ENCODE measurements at places on chromosomes 16 and 17.
A peak's percentile ranks its signal among the peaks of the same experiment; 100 is the strongest.

DNA sequence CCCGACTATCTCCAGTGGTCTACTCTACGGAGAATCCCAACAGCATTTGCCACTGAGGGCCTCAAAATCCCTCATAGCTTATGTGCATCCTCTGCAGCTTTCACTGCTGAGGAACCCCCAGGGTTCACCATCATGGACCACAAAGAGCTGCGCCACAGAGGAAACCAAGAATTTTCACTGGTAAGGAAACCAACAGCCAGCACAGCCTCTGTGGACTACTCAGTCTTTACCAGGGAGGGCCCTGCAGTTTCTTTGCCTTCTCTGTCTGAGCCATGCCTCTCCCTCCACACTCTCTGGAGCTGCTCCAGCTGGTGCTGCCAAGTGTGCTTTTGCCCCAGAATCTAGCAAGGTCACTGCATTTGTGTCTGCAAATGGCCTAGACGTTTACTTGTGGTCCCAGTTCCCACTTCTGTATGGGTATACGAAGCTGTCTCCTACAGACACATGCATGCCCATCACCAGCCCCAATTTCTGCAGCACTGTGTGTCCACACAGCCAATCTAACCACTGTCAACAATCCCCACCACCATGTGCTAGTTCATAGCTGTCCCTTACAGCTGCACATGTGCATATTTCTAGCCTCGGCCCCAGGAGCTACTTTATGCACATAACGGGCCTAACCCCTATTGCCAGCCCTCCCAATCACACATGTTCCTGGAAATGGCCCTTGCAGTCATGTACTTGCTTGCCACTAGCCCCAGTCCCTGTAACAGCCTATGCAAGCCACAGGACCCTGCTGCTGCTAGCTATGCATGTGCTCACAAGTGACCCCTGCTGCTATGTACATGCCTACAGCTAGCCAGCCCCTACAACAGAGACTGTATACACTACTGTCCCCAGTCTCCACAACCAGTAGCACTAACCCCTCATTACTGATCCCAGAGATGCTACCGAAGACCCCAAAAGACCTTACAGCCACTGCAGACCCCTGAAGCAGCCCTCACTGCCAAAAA is 1437.4 kb downstream of the CDH11 start:
- DNase-seq, result no peak

GRCh38 chr16:62738666-62739460 is 702.6 kb upstream of the CDH8 start:
- DNase-seq, result no peak

DNA sequence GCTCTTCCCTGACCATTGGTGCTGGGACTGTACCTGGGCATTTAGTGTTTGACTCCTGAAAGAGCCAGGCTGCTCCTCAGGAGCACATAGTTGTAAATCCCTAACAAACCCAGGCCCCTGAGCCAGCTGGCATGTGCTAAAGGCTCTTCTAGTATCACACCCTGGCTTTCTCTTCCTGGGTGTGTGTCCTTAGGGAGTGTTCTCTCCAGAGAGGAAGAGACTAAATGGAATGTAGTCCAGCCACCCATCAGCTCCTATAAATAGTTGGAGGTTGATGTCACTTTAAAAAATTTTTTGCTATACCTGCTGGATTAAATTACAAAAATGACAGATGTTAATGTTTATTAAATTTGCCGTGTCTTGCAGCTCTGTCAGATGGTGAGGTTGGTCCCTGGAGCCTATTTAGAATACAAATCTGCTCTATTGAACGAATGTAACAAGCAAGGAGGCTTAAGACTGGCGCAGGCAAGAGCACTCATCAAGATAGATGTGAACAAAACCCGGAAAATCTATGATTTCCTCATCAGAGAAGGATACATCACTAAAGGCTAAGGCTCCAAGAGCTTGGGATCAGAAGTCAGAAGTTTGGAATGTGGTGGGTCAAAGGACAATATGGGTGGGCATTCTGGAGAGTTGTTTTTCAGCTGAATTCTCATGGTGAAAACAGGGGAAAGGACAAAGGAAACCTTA is 13.1 kb upstream of the DUSP14 start:
- no peak for DNase-seq

- no peak for DNase-seq
Observed at GRCh38 chr16:8989099-8989878, 25.6 kb upstream of the USP7 start.

- DNase-seq, result no peak
Observed at GRCh38 chr16:19808061-19808641, 76.5 kb downstream of the GPRC5B start.

DNA sequence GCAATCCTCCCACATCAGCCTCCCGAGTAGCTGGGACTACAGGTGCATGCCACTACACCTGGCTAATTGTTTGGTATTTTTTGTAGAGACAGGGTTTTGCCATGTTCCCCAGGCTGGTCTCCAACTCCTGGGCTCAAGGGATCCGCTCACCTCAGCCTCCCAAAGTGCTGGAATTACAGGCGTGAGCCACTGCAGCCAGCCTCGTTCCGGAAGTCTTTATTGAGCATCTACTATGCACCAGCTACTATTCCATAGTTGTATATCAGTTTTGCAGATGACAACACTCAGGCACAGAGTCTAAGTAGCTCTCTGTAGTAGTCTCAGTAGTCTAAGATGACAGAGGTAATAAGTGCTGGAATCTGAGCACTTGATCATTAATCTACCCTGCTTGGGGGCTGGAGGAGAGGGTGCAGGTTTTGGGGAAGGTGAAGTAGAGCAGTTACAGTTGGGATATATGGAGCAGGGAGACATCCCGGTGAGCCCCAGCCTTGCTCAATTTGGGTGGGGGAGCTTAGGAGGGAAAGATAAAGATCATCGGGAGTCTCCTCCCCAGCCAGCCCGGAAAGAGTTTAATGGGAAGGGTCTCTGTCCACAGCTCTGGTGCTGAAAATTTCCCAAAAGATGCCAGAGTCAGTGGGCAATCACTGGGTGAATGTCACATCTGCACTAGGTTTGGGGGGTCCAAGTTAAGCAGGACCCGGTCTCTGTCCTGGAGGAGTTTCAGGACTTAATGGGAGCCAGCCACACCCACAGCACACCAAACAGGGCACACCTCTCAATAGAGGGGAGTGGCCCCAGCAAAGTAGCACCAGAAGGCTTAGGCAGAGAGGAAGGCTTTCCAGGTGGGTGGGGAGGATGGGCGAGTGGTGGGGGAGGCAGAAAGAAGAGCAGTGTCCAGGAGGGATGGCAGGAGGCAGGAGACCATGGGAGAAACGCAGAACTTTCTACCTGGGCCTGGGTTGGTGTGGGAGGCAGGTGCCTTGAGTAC is 1.7 kb downstream of the OTOP3 start:
- DNase-seq, result no peak

- no peak for DNase-seq
Observed at GRCh38 chr17:40174514-40174913, 2.8 kb upstream of the RAPGEFL1 start.

DNA sequence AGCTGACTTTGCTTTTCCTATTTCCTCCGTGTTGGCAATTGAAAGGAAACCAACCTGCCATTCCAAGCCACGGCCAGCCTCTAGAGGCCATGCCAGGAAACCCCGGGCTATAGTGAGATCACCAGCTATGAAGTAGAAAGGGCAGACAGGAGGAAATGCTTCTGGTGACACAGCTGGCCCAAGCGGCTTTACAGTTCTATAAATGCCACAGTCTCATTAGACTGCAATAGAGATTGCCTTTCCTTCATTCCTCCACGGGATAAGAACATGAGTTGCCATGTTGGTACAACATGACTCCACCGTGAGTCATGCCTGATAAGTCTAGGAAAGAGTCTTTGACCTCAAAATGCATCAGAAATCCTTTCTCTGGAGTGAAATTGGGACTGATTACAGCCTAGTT is 384.9 kb downstream of the GRIN2A start:
- DNase-seq, result no peak

DNA sequence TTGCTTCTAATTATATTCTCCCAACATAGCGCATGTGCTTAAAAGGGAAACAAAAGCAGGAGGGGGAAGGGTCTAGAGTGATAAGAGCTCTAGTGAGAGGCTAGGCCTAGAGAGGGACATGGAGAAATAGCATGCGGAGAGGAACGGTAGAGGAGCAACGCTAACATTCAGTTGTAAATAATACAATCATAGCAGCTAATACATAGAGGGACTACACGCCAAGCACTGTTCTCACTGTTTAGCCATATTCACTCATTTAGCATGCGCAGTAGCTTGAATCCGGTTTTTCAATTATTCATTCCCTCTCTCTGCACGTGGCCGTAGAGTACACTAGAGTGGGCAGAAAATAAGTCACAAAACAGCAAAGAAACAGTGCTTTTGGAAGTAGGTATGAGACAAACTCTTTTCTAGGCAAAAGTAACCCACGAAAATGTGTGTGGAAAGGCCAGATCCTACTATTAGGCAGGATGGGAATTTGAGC is 1.7 kb upstream of the ALOX12 start:
- DNase-seq, result no peak

GRCh38 chr16:27199736-27200135 is 3.6 kb upstream of the KDM8 start:
- peak; percentile 67 for DNase-seq

- no peak for DNase-seq
Observed at GRCh38 chr16:89116341-89117226, 22.9 kb downstream of the ACSF3 start.

DNA sequence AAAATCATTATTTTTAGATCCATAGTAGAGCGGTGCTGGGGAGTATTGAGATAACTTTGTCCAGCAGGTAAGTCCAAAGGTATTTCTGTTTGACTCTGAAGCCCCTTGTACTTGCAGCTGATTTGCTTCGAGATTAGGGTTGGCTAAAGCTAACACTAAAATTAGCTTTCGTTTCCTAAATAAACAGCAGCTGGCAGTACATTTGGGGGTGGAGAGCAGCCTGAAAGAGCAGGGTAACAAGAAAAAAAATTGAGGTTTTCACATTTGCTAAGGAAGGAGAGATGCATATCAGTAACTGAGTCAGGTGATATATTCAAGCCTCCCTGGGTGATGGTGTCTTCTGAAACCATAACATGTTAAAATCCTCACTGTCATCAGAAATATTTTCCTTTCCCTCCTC is 37.4 kb upstream of the TMC5 start:
- DNase-seq, result peak; percentile 31

GRCh38 chr16:27444470-27444869 is 42.5 kb downstream of the IL21R start:
- DNase-seq, result no peak

- no peak for DNase-seq
Observed at GRCh38 chr17:66379996-66380395, 77.6 kb downstream of the PRKCA start.

- no peak for DNase-seq
Observed at GRCh38 chr17:17505610-17506171, 9.5 kb upstream of the RASD1 start.

GRCh38 chr17:67469208-67469980 is 92.3 kb downstream of the PITPNC1 start:
- no peak for DNase-seq

- no peak for DNase-seq
Observed at GRCh38 chr17:2560658-2561057, 32.8 kb upstream of the PAFAH1B1 start.

- no peak for DNase-seq
Observed at GRCh38 chr16:76670125-76670857, 393.1 kb downstream of the CNTNAP4 start.

DNA sequence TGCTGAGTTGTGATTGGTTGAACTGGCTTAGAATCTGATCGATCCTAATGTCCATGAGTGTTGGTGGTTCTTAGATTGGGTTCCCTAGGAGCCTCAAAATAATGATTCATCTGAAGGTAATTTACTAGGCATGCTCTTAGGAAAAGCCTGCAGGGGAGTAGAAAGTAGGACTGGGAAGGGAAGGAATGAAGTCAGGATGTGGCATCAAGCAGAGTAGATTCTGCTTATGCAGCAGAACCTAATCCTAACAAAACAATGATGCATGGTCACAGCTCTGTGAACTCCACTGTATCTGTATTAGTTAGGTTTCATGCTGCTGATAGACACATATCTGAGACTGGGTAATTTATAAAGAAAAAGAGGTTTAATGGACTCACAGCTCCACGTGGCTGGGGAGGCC is 132.5 kb downstream of the HS3ST2 start:
- no peak for DNase-seq

GRCh38 chr16:15765880-15766279 is 90.9 kb downstream of the MYH11 start:
- peak; percentile 54 for DNase-seq
